Stimulated activated CD8-positive, alpha-beta memory T cell treated with anti-CD3 and anti-CD28 coated beads, Interleukin-2, amount 100 ng/mL, for 1 hour (primary cell): ENCODE measurements at places on chromosomes 5 and 9.

DNA sequence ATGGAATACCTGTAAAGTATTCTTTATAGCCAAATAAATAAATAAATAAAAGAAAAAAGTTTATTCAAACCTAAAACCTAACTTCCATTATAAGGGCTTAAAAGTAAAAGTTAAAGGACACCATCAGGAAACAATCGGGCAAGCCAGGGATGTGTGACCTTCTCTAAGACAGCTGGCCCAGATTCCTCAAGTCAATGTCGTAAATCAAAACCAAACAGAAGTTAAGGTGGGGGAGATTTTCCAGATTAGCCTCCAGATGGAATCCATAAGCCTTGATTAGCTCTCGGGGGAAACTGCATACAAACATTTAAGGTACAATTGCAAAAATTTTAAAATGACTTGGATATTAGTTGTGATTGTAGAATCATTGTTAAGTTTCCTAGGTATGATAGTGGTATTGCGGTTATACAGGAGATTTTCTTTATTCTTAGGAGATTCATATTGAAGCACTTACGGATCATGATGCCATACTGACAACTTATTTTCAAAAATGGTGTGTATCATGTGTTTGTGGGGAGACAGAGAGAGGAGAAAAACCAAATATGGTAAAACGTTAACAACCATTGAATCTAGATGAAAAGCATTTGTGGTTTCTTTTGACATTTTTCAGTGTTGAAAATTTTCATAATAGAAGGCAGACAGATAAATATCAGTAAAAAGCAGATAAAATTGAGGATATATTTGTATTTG is 21.5 kb upstream of the MGAT1 start:
- DNase-seq, result no peak

DNA sequence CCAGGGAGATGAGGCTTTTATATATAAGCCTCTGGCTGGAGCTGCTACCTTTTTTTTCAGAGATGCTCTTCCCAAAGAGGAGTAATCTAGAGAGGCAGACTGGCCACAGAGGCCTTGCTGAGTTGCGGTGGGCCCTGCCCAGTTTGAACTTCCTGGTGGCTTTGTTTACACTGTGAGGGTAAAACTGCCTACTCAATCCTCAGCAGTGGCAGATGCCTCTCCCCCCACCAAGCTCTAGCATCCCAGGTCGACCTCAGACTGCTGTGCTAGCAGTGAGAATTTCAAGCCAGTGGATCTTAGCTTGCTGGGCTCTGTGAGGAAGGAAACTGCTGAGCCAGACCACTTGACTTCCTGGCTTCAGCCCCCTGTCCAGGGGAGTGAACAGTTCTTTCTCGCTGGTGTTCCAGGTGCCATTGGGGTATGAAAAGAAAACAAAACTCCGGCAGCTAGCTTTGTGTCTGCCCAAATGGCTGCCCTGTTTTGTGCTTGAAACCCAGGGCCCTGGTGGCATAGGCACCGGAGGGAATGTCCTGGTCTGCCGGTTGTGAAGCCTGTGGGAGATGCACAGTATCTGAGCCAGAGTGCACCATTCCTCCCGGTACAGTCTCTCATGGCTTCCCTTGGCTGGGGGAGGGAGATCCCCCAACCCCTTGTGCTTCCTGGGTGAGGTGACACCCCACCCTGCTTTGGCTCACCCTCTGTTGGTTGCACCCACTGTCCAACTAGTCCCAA is 219.5 kb upstream of the IZUMO3 start:
- DNase-seq, result no peak

DNA sequence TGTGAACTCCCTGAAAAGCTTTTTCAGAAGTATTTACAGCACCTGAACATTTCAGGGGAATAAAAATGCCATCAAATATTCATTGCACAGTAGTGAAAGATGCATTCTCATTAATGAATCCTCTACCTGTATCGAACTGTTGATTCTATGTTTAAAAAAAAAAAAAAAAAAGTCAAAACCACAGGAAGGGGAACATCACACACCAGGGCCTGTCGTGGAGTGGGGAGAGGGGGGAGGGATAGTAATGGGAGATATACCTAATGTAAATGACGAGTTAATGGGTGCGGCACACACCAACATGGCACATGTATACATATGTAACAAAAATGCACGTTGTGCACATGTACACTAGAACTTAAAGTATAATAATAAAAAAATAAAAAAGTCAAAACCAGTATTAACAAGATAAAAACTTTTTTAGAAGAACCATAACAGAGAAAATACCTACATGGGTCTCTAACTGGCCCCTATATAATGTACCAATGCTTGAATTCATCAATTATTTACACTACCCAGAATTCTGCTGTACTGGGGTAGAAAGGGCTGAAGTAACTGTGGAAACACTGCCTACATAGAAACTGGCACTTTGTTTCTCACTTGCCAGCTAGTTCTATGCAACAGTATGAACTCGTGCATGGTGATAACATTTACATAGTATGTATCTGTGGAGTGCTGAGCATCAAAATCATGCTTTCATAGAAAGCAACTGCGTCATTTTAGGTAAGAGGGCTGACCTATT is 48.9 kb downstream of the GNAQ start:
- no peak for DNase-seq

GRCh38 chr9:116163293-116164055 is 9.9 kb downstream of the PAPPA start:
- no peak for DNase-seq

DNA sequence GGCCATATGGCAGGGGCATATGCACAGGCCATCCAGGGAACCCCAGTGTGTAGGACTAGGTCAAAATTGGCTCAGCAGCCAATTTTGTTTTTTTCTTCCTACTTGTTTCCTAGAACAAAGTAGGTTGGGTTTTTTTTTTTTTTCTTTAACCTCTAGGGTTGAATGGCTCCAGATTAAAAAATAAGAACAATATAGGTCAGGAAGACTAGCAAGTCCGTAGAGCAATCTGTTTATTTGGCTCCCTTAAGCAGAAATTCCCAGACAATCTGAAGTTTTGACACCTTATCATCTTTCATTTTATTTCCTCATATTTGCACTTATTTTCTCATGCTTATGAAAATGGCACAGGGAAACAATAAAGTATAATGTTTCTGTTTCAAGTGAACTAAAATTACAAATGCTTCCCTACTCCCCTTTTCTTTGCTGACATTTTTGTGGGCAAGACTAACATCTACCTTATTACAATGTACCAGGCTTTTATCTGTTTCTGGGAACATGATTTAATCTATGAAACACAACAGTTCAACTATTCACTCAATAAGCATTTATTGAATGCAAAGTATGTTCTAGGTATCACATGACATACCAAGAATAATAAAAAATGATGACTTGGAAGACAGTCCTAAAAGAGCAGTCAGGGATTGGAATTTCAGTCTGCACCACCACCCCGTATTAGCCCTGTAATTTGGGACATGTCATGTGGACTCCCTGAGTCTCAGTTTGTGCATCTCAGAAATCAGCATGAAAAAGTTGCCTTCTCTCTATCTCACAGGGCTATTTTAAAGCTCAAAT is 30.5 kb downstream of the TLR4 start:
- no peak for DNase-seq

DNA sequence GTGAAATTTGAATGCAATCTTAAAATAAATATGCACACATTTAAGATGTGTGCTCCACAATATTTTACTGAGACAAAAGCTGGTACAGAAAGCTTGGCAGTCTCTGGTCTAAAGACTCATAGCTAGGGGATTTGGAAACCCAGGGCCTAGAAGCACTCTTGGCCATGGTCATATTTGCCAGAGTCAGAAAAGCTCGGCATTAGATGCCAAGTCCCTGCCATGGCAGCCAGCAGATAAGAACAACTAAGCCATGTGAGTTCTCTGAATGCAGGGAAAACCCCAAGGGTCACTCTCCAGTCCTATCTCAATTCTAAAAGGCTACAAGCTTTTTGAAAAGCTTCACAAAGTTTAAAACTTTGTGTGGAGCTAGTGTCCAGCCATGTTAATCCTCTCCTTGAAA is 119.5 kb downstream of the FAM114A2 start:
- DNase-seq, result no peak

GRCh38 chr5:4017076-4017803 is 421.6 kb downstream of the IRX1 start:
- DNase-seq, result no peak

DNA sequence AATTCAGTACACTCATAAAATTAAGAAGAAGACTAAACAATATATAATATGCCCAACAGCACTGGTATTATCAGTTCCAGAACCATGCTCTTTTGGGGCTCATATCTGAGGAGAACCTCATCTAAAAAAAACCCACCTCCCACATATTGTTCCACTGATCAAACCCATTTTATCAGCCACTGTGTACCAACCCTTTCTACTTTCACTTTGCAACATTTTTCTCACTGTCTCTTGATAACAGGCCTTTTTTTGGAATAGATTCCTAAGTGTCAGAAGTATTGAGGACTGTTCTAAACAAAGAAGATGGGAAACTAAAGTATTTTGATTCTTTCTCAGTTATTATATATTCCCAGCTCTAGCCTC is 173.2 kb downstream of the GABRB2 start:
- no peak for DNase-seq

DNA sequence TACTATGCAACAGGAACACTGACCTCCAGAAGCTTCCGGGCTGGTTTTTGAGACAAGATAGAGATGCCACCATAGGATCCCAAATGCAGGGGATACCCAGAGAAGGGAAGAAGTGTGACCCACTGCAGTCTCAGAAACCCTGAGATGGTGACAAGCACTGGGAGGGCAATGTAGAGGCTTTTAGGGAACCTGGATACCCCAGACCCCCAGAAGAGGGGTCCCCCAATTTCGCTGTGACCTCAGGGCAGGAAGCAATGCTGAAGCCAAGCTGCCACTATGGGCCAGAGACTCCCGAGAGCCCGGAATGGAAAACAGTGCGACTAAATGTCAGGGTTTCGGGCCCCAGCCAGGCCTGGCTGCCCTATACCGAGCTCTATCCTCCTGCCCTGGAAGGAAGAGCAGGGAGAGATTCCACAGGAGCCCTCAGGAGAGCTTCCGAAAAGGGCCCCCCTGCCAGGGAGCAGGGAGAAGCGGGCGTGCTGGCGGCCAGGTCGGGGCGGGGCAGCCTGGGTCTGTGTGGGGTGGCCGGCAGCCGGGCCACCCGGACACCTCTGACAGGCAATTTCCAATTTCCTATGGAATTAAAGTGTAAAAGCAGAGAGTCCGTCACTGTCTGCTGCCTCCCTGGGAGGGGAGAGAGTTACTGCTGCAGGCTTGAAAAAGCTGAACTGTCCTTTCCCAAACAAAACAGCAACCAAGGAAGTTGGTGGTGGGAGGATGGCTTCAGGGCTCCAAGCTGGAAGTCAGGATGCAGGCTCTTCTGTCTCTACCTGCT is 154.2 kb downstream of the FGF18 start:
- DNase-seq, result no peak

DNA sequence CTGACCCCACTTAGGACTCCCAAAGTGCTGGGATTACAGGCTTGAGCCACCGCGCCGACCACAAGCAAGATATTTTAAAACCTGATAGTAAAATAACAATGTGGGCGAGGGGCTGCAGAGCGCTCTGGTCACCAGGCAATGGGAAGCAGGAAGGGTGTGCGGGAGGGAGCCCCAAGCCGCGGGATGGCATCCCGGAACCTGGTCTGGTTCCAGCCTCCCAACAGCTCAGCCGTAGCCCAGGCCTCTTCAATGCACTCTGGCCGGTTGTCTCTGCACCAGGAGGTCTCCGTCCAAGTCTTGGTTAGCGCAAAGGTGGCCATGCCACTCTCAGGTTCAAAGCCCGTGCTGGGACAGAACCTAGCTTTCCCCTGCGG is 694 bp upstream of the UAP1L1 start:
- DNase-seq, result no peak

DNA sequence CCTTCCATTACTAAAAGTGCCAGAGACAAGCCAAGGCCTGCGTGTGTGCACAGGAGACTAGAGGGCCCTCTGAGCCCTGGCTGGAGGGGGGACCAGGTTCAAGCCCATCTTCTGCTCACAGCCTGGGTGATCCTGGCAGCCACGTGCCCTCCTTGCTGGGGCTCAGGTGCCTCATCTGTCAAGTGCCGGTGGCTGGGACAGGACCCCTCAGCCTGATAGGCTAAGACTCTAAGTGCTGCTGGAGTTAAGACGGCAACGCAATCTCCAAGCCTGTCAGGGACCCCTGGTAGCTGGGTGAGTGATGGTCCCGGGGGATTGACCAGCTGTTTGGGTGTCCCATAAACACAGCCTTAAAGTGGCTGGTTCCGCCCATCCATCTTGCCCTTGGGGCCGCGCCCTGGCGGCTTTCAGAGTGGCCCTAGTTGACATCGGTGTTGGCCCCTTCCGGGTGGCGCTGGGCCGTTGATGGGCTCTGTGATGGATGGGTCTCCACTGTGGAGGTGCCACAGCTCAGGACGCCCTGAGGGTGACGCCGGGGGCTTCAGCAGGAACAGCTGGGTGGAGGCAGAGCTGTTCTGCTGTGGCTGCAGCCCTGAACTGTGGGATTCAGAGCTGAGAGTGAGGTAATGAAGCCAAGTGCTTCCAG is 136.2 kb downstream of the BARX1 start:
- DNase-seq, result no peak

GRCh38 chr5:88746438-88746882 is 136.5 kb downstream of the MEF2C start:
- DNase-seq, result no peak

DNA sequence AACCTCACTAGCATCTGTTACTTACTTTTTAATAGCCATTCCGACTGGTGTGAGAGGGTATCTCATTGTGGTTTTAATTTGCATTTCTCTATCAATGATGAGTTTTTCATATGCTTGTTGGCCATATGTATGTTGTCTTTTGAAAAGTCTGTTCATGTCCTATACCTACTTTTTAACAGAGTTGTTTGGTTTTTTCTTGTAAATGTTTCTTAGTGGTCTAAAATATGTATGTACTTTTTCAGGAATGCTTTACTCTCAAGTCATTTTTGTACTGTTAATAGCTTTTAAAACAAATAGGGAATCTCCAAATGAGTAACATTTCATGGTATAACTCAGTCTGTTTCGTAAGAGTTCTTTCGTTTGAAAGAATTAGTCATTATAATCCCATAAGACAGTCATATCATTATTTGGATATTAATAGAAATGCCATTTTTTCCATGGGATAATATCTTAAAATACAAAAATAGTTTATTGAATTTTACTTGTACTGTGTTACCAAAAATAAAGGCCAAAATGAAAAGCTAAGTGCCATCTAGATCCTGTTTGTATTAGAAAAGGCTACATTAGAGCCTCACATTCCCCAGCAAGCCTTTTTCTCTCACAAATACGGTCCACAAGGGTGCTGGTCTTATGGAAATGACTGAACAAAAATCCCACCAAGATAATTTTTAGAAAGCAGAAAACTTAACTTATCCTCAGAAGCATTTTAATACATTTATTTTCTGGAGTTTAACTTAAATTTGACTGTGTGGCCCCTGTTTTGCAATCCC is 247.7 kb downstream of the PJA2 start:
- no peak for DNase-seq
